ENCODE measurements at places on chromosomes 7 and 10.

DNA sequence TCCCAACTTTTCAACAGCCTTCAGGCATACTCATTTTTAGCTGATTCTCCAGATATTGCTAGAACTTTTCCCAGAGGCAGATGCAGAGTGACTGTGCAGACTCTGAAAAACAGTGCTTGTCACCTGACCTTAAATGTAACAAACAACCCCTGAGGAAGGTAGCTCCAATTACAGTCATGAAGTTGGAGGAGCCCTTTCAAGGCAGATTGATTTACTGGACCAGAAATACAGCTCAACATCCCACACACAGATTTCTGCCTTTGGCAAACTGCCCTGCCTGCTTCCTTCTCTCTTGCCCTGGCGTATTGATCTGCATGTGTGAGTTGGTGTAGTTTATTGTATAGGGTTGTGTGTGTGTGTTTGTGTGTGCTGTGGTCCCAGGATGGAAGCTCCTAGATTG lies 38.5 kb downstream of the PYROXD2 start:
- no peak for DNase-seq

DNA sequence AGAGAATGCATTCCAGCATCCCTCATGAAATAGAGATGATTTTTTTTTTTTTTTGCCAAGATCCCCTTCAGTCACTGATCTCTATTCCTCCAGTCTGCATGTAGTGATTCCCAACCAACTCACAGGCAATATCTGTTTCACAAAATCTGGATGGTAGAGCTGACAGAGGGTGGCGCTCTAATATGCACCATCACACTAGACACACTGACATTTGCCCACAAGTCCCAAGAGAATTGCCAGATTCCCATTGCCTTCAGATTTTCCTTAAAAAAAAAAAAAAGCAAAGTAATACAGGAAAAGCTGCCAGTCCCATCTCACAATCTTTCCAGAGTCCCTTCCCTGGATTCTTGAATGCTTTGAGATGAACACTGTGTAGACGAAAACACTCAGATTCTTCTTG lies 301.0 kb downstream of the SORCS1 start:
- no peak for DNase-seq

DNA sequence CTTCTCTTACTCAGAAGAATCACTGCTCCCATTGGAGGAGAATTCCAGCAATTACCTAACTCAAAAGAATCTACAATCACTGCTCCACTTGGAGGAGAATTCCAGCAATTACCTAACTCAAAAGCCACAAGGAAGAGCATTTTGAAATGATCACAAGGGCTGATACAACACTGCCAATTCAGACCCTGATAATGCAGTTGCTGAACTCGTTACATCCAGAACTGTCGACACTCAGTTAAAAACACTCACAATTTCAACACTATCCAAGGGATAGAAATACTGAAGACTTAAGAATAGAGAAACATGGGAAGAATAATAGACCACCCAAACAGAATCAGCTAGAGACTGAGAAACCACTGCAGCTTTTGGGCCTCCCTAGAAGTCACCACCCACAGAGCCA lies 27.8 kb downstream of the AFAP1L2 start:
- DNase-seq, result no peak

- no peak for DNase-seq
These were observed 116.1 kb downstream of the INPP5A start for GRCh38 chr10:132653721-132654120.

- DNase-seq, result no peak
These were observed 219.1 kb downstream of the TCF7L2 start for GRCh38 chr10:113169111-113169510.

Data from CD14-positive monocyte (primary cell).